ENCODE measurements at places on chromosomes 6 and 20.

DNA sequence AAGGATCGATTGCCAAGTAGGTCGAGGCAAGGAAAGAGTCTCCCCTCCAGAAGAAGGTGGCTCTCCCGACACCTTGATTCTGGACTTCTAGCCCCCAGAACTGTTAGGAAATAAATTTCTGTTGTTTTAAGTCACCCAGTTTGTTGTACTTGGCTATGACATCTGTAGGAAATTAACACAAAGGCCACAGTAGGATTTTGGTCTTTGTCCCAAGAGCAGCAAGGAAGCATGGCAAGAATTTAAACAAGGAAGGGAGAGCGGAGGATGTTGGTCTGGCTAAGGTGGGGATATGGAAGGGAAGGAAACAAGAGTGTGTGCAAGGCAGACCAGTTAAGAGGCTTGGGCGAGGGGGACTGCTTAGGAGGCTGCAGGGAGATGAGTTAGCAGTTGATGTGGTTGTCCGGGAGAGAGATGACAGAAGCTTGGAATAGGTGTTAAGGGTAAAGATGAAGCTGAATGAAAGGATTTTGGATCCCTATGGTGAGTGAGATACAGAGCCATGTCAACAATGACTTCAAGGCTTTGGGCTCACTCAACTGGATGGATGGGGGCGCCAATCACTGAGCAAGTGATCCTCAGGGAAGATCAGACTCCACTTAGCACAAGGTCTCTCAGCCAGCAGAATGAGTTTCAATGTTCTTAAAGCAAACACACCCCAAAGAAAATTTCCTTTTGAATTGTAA lies 140.5 kb upstream of the ZNF217 start:
- no peak for DNase-seq

DNA sequence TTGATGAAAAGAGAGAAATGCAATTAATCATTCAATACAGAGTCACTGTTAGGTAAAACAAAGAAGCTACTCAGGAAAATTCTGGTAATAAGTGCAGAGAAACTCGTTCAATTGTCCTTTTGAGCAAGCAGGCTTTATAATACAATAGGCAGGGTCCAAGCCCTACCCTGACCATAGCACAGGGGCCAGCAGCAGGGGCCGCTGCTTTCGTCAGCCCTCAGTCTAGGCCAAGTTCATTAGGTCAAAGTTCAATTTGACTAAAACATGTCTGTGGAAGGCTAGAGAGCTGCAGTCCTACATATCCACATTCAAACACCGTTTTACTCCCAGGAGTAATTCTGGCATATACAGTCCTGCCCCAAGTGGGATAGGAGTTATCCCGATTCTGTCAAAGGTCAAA lies 94.6 kb downstream of the BCAS1 start:
- no peak for DNase-seq

- DNase-seq, result no peak
Measured at GRCh38 chr20:35216541-35216940, 9.9 kb upstream of the MMP24 start.

GRCh38 chr6:31814677-31815024 lies 432 bp downstream of the HSPA1L start:
- peak; percentile 86 for DNase-seq

GRCh38 chr20:58657262-58657661 lies 6.2 kb downstream of the STX16 start:
- no peak for DNase-seq

- DNase-seq, result no peak
Measured at GRCh38 chr6:114007516-114007915, 36.6 kb upstream of the HDAC2 start.

DNA sequence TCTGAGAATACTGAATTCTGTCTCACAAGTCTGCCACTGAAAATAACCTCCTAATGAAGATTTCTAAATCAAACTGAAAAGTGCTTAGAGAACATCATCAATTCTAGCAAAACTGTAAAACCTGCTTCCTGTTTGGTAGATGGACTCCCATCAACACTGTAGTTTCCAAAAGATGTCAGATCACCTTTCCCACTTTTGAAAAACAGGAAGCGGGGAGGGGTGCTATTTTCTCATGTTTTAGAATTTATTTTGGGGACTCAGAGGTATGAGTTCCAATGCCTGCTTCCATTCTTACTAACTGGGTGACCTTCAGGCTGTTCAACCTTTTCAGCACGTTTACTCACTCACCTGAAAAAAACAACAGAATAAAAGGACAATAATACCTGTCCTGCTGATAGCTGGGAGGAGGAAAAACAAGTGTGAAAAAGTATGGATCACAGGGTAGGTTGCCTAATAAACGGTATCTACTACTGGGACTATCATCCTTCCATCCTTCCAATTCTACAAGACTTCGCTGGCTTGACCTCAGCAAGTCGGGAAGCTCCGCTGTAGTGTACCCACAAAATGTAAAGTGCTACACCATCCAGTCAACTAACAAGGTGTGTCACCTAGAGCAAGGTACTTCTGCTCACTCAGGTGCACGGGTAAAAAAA lies 1.1 kb downstream of the ATP5F1E start:
- no peak for DNase-seq

GRCh38 chr6:132236744-132237143 lies 164.5 kb downstream of the MOXD1 start:
- no peak for DNase-seq

DNA sequence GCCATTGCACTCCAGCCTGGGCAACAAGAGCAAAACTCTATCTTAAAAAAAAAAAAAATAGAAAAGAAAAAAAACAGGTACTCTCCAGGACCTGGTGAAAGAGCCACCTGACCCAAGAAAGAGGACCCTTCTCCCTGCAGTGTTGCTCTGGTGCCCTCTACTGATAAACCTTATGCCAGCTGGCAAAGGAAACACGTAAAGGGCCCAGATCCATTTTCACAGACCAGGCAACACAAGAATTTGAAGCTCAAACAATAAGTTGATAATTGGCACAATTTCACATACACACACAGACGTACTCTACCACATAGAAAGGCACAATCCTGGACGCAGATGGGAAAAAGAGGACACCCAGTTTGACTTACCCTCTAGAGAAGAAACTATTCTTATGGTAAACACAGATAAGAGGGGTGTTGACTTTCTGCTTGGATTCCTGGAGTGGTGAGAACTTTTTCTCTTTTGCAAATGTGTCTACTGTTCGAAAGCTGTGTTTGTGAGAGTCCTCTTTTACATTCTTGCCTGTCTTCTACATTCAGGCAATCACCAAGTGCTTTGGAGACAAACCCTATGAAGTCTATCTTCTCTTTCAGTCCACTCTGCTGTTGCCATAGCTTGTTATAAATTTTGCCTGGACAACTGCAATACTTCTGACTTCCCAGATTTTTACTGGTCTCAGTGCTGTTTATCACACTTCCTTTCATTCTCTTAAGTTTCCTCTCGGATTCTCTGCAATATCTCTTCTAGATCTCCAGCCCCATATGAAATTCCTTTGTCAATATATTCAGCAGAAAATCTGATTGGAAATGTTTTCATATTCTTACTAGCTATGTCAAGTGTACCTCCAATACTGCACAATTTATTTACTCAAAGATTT lies 6.4 kb upstream of the SNRPB start:
- DNase-seq, result no peak
